Cortex of kidney (tissue), 1 donor: ENCODE measurements at places on chromosomes 3 and 15.
A peak's percentile ranks its signal among the peaks of the same experiment; 100 is the strongest.

- no peak for DNase-seq
These were observed 22.7 kb upstream of the ATP1B3 start for GRCh38 chr3:141853629-141854168.

DNA sequence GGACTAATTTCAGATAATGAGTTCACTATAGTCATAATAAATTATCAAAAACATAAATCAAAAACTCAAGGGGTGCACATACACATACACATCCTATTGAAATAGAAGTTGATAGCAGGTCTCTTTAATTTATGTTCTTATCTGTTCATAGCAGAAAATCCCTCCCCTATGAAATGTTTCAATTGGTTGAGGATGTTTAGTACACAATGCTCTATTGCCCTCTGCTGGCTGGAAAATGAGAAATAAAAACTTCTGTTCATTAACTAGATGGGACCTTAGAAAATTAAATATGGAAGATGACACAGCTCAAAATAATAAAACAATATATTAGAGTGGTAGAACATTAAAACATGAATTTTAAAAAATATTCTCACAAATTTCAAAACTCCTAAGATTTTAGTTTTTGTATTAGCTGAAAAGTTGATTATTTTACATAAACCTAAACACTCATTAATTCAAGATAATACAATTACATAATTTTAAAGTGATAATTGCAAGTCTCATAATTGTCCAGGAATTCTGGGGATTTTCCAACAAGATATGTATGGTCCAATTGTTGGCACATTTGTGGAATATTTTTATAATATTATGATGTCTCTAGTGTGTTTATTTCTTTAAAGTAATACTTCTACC, 735.0 kb downstream of the ROBO1 start:
- DNase-seq, result no peak

DNA sequence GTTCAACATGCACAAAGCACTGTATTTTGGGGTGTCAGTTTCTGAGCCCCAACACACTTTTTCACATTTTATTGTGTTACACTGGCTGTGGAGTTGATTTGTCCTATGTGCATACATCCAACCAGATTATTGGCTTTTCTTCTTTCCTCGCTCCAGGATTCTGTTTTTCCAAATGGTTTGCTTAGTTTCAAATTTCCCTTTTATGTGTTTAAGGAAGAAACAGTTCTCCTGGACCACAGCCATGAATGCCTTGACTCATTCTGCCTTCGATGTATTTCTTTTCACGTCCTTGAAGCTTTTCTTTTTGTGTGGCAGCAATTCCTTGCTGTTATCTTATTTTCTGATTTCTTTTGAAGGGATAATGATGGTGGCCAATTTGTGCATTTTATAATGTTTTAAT, 53.8 kb downstream of the CACNA2D3 start:
- DNase-seq, result no peak

DNA sequence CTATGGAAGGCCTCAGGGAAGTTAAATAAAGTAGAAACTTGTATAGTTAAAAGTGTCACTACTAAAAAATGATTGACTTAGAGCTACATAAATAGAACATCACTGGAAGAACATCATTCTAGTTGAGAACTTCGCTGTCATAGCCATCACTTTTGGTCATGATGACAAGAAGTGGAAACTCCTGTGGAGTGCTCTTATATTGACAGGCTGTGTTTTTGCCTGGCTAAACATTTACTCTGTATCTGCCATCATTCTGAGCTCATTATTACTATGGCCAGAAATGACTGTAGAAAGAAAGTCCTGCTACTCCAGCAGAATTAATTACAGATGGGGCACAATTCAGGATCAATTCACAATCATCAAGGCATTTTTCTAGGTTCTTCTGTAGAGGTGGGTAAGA, 165.1 kb upstream of the GOLIM4 start:
- no peak for DNase-seq

DNA sequence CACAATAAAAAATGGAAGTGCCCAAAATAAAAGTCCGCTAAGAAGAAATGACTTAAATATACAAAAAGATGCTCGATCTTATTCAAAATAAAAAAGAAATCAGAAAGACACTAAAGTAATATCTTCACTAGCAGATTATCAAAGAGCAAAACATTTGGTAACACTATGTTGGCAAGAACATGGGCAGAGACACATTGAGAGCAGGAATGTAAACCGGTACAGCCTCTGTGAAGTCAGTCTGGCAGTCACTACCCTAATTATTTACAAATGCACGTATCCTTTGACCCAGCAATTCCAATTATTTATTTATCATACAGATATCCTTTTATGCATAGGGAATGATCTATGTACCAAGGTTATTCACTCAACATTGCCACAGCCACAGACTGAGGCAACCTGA, 34.5 kb downstream of the TBL1XR1 start:
- DNase-seq, result no peak

DNA sequence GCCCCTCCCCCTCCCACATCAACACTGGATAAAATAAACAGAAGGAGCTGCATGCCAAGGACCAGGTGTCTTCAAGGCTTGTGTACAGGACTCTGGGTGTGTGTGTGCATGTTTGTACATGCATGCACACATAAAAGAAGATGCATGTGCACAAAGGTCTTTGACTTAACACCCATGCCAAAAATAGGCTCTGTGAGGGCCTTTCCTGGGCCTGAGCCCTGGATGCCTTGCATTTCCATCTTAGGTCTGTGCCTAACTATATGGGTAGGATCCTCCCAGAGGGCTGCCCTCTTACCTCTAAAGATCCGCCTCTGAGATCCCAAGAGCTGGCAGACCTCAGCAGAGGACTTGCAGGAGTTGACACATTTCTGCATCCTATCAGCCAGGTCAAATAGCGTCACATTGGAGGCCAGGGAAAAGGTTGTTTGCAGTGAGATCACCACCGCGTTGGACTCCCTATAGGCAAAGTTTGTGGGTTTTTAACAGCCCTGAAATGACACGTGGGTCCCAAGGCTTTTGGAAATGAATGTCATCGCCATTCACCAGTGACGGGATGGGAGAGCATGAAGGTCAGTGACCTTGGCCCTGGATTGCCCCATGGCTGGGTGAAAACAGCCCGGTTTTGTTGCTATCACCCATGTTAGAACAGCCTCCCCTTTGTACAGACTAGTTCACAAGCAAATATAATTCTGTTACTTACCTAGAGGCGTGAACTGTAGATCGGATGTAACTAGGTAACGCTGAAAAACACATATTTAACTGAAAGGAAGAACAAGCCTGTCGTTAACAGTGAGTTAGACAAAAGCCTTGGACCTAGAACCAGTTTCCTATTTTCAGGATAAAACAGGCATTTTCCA, 54.0 kb downstream of the HEG1 start:
- DNase-seq, result no peak

DNA sequence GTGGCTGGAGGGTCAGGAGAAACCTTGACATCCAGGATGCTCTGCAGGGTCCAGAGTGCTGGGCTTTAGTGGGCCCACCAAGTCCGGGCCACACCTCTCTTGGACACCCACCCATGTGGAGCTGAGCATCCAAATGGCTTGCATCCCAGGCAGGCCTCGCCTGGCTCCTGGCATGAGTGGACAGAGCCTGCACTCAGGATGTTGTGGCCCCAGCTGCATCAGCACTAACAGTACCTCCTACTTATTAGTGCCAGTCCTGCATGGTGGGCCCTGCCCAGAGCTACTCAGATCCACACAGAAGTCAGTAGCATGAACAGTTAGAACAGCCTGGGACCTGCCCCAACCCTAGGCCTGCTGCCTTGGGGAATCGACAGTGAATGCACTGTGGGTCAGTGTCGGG, 42.2 kb upstream of the MRPS22 start:
- no peak for DNase-seq

GRCh38 chr3:11719406-11720303, 75.9 kb upstream of the VGLL4 start:
- peak; percentile 17 for DNase-seq

- no peak for DNase-seq
These were observed 6.6 kb upstream of the MNS1 start for GRCh38 chr15:56471440-56472069.

DNA sequence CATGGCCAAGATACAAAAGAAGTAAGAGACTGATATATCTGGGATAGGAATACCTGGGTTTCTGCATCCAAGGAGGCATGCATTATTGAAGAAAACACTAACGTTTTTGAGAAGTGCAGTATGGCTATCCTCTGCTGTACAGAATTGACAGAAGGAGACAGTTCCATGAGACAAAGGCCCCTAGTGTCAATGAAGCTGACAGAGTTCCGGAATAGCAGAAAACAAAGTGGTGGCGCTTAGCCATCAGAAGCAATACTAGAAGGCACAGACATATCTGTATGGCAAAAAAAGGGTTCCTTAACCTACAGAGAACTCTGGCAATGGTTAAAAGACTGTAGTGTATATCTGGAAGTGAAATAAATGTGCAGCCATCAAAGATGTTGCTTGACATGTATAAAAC, 77.8 kb downstream of the VGLL3 start:
- DNase-seq, result no peak

GRCh38 chr3:9404680-9405079, 7.3 kb downstream of the SETD5 start:
- no peak for DNase-seq

- DNase-seq, result no peak
These were observed 602.6 kb downstream of the RSL24D1 start for GRCh38 chr15:54594115-54594514.

GRCh38 chr3:123328851-123329635, 119.8 kb downstream of the ADCY5 start:
- DNase-seq, result no peak

GRCh38 chr15:41513506-41514227, at the start of gene LTK:
Gene LTK (minus strand): TSS chr15:41513827. CDS start chr15:41513709, 118 bp downstream.
- no peak for DNase-seq

- no peak for DNase-seq
These were observed 39.2 kb downstream of the DUT start for GRCh38 chr15:48370460-48370859.
